Smooth muscle cell of the pulmonary artery (primary cell): ENCODE measurements at places on chromosomes 11 and 22. TPM values are rescaled to one million over a fixed set of nuclear protein-coding genes. Genes with fewer than 3 reads are reported as not detected.

GVQW3 gene
- total RNA-seq: 1.4 and 1.9 TPM in 2 replicates

OR52A1 gene
- total RNA-seq: not detected in 2 replicates

NOX4 gene
- total RNA-seq: 0.85 and 2.7 TPM in 2 replicates

OR8G5 gene
- not detected in 2 replicates for total RNA-seq

FERMT3 gene
- total RNA-seq: 4.1 and 21.1 TPM in 2 replicates

MAFF gene
- 33.8 and 42.3 TPM in 2 replicates for total RNA-seq

OR52E8 gene
- total RNA-seq: 0.13 TPM in 1 of 2 replicates, not detected in the other

IGF2 gene
- total RNA-seq: 0.07 and 0.10 TPM in 2 replicates

SPCS2 gene
- 34.5 and 36.9 TPM in 2 replicates for total RNA-seq

TPH1 gene
- 0.03 and 0.07 TPM in 2 replicates for total RNA-seq

SLC43A3 gene
- 18.2 and 21.3 TPM in 2 replicates for total RNA-seq

LARGE2 gene
- total RNA-seq: not detected in 2 replicates

ZBTB16 gene
- total RNA-seq: under 0.01 TPM in 1 of 2 replicates, not detected in the other

TMA7B gene
- not detected in 2 replicates for total RNA-seq

MRE11 gene
- 7.2 and 8.8 TPM in 2 replicates for total RNA-seq

SPTBN2 gene
- 1.1 and 4.6 TPM in 2 replicates for total RNA-seq

CSRP3 gene
- total RNA-seq: 0.56 TPM in 1 of 2 replicates, not detected in the other

RNASEH2C gene
- total RNA-seq: 17.4 and 20.1 TPM in 2 replicates

WBP2NL gene
- total RNA-seq: 0.52 and 0.73 TPM in 2 replicates

VSIG10L2 gene
- not detected in 2 replicates for total RNA-seq

GRAP2 gene
- total RNA-seq: not detected in 2 replicates

TCIRG1 gene
- 75.5 and 88.4 TPM in 2 replicates for total RNA-seq

TMEM191B gene
- 0.10 and 0.91 TPM in 2 replicates for total RNA-seq

YDJC gene
- total RNA-seq: 8.5 and 12.9 TPM in 2 replicates

GRM5 gene
- total RNA-seq: under 0.01 and 0.10 TPM in 2 replicates

APOA1 gene
- 4.4 and 6.8 TPM in 2 replicates for total RNA-seq

KCTD21 gene
- 14.8 and 15.6 TPM in 2 replicates for total RNA-seq

CRACR2B gene
- total RNA-seq: 0.78 and 2.3 TPM in 2 replicates

SLC22A12 gene
- total RNA-seq: not detected in 2 replicates

C22orf23 gene
- total RNA-seq: 0.26 TPM in 1 of 2 replicates, not detected in the other

CCDC73 gene
- not detected in 2 replicates for total RNA-seq

LDHAL6A gene
- total RNA-seq: not detected in 2 replicates

LZTR1 gene
- 75.3 and 97.5 TPM in 2 replicates for total RNA-seq

PAMR1 gene
- total RNA-seq: 74.1 and 303 TPM in 2 replicates

KCNJ11 gene
- 0.07 TPM in 1 of 2 replicates, not detected in the other for total RNA-seq

CEP126 gene
- total RNA-seq: 1.9 and 4.3 TPM in 2 replicates

SCN4B gene
- total RNA-seq: 0.07 TPM in 1 of 2 replicates, not detected in the other

ACP2 gene
- 23.8 and 27.4 TPM in 2 replicates for total RNA-seq

OR8A1 gene
- total RNA-seq: not detected in 2 replicates

RIMBP3B gene
- 0.20 and 0.23 TPM in 2 replicates for total RNA-seq

NCAM1 gene
- 1.6 and 3.8 TPM in 2 replicates for total RNA-seq

ANO5 gene
- 1.6 and 2.1 TPM in 2 replicates for total RNA-seq

DERL3 gene
- total RNA-seq: 0.85 and 0.89 TPM in 2 replicates

TMEM86A gene
- total RNA-seq: 0.30 and 0.33 TPM in 2 replicates

SCGB2A2 gene
- not detected in 2 replicates for total RNA-seq

SLC29A2 gene
- 0.36 and 0.78 TPM in 2 replicates for total RNA-seq

PHETA2 gene
- 27.2 and 30.9 TPM in 2 replicates for total RNA-seq

NXF1 gene
- total RNA-seq: 26.1 and 39.4 TPM in 2 replicates

CELSR1 gene
- total RNA-seq: 2.0 and 14.1 TPM in 2 replicates
